D721Med (cell line): ENCODE measurements at places on chromosomes 7 and 10.

GRCh38 chr7:51237446-51238133 lies 79.0 kb downstream of the COBL start:
- DNase-seq = no peak

DNA sequence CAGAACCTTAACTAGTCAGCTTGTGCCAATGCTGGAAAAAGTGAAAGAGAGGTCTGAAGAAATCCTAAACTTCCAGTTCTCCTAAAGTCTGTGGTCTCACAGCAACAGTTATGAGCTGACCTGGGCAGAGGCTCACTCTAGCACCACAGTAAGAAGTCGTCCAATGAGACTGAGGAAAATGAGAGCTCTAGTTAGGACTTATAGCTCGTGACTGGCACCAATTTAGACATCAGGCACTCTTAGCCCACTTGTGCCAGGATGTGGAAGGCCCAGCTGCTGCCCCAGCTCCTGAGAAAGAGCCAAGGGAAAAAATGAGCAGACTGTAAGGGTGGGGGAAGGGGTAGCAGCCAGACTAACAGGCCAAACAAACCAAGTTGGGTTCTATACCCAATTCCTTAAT lies 7.6 kb downstream of the MMS19 start:
- DNase-seq = no peak

- DNase-seq = no peak
Observed at GRCh38 chr10:55500931-55501559, 700.0 kb upstream of the PCDH15 start.

DNA sequence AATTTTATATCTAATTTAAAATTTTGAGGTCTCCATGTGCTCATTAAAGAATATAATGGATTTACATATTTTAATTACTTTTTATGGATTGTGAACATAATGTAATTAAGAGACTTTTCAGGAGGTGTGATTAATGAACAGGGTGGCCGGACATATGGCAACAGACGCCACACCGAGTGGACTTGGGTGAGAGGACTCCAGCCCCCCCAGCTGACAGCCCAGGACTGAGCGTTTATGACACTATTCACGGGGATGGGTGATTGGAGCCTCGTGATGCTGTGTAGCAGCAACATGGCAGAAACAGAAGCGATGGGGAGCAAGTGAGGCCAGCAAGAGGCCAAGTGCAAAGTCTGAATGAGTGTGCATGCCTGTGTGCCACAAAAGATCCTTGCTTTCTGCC lies 1176.9 kb downstream of the TYW1 start:
- DNase-seq = no peak

DNA sequence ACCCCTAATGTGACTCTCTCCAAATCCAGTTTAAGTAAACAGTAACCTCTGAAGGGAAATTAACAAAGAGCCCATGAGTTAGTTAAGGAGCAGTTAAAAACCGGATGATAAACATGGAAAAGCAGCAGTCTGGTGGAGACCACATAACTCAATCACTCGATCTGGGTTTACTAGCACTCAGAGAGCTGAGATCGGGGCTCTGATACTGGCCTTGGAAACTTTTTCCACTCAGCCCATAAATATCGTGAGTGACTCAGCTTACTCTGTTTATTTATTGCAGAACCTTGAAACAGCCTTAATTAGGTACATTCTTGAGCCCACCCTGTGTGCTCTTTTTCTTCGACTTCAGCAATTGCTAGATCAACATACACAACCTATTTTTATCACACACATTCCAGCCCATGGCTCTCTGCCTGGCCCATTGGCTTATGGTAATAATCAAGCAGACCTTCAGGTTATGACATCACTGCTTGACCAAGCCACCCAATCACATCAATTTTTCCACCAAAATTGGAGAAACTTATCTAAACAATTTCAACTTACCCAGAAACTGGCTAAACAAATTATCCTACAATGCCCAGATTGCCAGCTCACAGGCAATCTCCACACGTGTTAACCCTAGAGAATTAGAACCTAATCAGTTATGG lies 82.2 kb upstream of the GPR22 start:
- DNase-seq = no peak

GRCh38 chr7:8119262-8119661 lies 142.7 kb downstream of the ICA1 start:
- DNase-seq = no peak

GRCh38 chr10:91664426-91664825 lies 31.6 kb upstream of the PPP1R3C start:
- no peak for DNase-seq

DNA sequence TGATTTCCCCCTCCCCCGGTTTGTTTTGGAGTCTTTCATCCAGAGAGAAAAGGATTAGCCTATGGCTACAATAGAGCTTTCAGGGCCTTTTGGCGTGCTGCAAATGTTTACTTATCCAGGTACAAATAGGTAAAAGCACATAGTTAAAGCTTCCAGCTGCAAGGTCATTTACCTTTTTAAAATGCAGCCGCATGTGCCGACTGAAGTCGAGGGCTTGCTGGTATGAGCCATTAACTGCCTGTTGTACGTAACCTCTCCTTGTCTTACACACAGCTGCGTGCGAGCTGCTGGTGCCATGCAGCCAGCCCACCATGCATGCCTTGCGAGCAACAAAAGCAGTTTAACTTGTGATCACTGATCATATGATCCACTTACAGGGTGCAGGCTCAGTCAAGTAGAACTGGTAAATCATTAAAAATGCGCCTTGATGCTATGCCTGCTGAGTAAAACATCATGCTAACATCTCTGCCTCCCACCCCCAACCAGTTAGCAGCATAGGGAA lies 866.4 kb downstream of the LRMDA start:
- no peak for DNase-seq

DNA sequence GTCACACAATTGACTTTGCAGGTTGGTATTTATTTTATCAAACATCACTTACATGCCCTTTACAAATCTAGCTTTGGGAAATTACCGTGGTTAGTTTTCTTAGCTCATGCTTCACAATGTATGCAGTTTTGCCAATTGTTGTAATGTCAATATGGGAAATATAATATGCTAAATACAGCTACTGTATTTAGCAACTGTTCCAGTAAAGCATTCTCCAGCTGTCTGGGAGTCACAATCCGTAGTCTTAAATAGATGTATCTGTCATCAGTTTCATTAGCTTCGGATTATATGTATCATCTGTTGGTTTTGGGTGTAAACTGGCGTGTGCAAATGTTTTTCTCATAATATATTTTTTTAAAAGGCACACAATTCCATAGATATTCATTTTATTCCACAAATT lies 19.4 kb upstream of the AHR start:
- no peak for DNase-seq

DNA sequence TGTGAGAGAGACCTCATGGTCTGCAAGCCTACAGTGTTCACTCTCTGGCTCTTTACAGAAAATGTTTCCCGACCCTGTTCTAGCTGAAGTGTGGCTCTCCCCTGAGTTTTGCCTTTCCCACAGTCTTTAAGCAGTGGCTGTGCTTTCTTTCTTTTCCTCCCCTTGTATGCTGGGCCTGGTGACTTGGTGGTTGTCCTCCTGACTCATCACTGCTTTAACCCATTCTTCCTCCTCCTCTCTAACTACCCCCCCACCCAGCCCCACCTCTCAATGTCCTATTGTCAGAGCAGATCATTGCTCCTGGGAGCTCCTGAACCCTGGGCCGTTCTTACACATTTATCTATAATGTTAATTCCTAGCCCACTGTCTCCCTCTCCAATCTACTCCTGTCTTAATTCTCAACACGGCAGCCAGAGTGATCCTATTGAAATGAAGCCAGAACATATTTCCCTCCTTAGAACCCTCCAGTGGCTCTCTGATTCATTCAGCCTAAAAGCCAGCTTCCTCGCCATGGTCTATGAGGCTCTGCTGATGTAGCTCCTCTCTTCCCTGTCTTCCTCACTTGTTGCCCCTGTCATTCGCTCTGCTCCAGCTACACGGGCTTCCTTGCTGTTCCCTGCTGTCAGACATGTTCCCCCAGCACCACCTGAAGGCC lies 55.0 kb downstream of the DENND11 start:
- DNase-seq = no peak

GRCh38 chr7:113010377-113010776 lies 76.2 kb downstream of the GPR85 start:
- DNase-seq = no peak

DNA sequence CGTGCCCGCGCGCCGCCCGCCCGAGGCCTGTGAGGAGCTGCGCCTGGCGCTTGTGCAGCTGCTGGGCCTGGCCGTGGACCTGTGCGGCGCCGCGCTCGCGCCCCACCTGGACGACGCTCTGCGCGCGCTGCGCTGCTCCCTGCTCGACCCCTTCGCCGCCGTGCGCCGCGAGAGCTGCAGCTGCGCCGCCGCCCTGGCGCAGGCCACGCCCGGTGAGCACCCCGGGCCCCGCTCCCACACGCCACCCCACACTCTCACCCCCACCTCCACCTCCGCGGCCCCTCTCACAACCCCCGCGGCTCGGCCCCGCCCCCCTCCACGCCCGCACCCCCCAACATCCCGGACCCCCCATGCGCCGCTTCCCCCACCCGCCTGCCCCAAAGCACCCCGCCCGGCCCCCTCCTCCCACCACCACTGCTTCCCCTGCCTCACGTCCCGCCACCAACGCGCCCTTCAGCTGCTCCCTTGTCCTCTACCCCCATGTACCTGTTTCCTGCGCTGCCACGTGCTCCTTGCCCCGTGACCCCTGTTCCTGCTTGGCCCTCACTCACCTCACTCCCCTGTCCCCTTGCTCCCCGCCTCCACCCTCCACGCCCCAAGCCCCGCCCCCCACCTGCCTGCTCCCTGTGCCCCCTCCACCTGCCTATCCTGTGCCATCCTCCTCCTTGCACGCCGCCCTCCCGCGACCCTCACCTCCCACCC lies at the start of gene PRKAR1B:
TSS of gene PRKAR1B (minus strand) at position 178 of the 702 bp plus-strand sequence. CDS start 15,776 bp downstream, outside the sequence.
- no peak for DNase-seq

DNA sequence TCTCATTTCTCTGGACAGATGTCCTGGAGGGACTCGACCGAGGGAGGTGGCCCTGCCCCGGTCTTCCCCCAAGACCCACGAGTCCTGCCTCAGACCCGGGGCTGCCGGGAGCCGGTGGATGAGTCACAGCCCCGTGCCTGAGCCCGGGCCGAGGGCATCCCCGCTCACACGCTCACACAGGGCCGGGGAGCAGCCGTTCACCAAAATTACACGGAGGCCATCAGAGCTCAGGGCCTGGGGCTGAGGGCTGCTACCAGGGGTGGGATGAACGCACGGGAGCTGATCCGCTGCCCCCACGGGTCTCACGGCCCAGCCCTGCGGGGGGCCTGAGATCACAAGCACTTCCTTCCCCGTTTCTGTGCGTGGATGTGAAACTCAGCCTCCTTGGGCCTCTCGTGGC lies 17.5 kb downstream of the FAM20C start:
- DNase-seq = no peak

- no peak for DNase-seq
Observed at GRCh38 chr7:81264116-81264515, 345.3 kb upstream of the SEMA3C start.

DNA sequence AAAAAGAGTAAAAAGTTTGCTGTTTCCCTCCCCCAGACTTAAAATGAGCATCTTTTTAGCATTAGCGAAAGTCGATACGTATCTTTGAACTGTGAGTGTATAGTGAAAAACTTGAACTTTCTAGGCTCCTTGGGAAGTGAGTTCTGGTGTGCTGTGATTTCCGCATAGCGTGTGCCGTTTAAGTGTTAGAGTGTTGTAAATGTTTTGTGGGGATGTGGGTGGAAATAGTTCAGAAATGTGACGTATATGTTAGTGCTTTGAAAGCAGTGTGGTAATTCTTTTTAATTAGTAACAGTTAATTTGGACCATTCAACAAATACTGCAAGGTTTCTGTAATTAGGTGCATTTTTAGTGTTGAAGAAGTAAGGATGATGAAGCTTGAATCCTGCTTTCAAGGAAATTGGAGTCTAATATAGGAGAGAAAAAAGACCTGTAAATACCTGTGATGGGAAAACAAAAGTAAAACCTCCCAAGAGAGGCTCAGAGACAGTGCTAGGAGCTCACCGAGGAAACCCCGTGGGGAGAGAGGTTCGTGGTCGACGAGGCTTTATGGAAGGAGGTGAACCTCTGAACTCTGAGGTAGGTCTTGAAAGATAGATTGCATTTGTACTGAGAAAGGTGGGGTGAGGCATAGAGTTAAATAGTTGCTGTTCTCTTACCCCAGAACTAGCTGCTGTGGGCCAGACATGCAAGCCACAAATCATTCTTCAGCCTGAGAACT lies 40.8 kb downstream of the RBM33 start:
- no peak for DNase-seq

DNA sequence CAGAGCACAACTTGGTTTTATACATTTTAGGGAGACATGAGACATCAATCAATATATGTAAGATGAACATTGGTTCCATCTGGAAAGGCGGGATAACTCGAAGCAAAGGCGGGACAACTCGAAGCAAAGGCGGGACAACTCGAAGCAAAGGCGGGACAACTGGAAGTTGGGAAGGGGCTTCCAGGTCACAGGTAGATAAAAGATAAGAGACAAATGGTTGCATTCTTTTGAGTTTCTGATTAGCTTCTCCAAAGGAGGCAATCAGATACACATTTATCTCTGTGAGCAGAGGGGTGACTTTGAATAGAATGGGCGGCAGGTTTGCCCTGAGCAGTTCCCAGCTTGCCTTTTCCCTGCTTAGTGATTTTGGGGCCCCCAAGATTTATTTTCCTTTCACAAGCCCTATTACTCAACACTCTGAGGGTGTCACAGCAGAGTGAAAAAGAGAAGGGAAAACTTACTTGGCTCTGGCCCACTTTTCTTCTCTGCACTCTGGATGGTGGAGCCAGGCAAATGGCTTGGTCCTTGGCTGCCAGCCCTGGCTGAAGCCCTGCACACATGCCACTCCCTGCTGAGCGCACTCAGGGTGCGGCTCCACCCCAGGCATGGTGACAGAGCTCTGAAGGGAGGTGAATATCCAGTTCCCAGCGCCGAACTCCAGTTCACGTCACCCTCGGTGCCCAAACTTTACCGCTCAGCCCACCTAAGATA lies 46.7 kb downstream of the PARD3 start:
- no peak for DNase-seq

DNA sequence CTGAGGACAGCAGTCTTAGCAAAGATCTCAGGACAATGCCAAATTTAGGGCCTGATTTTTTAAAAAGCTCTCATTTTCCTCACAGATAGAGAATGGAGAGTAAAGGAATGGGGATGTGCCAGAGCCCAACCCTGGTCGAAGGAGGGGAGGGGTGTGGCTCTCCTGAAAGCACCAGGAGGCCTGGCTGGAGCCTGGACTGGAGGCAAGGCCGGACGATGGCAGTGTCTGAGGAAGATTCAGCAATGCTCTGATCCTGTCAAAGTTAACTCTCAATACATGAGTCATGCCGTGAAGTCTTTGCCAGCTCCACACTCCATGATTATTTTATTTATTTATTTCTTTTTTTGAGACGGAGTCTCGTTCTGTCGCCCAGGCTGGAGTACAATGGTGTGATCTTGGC lies 108.3 kb downstream of the UPF2 start:
- DNase-seq = no peak
